NCI-H524 treated with DMSO at 0.1 percent for 48 hours (cell line): ENCODE measurements at places on chromosomes 13 and 19.

- DNase-seq: peak; percentile 16
Measured at GRCh38 chr13:57627663-57628062, 3.9 kb upstream of the PCDH17 start.

DNA sequence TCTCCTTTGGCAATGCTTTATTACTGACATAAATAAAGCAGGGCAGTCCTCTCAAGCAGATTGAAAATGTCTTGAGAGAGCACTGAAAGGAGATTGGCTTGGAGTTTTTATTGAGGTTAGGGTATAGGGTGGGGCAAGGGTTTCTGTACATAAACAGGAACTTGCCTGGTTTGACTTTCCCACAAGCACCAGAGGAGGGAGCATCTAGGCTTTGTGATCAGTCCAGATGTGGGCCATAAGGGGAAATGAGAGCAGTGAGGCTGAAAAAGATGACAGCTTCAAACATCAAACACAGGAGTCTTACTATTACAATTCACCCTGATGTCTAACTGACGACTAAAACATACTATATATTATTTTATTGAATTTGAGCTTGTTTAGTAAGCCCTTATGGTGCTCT lies 260.9 kb downstream of the MTUS2 start:
- no peak for DNase-seq

- DNase-seq: no peak
Measured at GRCh38 chr19:12800466-12800770, 1.2 kb downstream of the PRDX2 start.

GRCh38 chr13:110010404-110011138 lies 224.2 kb upstream of the IRS2 start:
- DNase-seq: no peak
